ENCODE measurements at places on chromosomes 1 and 21.

- no peak for DNase-seq
Measured at GRCh38 chr1:208909011-208909984, 665.1 kb upstream of the PLXNA2 start.

- peak; percentile 53 for DNase-seq
Measured at GRCh38 chr1:32703479-32704291, 1.1 kb upstream of the SYNC start.

GRCh38 chr1:175193527-175193910, 943 bp upstream of the KIAA0040 start:
- no peak for DNase-seq

GRCh38 chr21:45971616-45972352, 9.8 kb upstream of the COL6A1 start:
- DNase-seq: no peak

- no peak for DNase-seq
Measured at GRCh38 chr1:245810789-245811337, 656.1 kb downstream of the KIF26B start.

DNA sequence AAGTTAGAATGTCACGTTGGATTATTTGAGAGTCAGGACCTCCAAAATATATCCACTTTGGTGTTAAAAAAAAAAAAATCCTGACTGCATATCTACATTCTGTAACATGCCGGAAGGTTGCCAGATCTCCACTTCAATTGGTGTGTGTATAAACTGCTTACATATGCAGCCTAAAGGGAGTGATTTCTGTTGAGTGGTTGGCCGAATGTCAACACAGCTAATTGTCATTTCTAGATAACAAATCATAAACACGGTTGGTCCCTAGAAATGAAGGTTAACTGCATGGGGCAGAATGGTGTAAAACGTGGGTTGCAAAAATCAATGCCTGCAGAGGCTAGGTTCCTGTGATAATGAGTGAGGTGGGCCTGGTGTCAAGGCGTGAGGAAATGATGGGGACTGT, 15.0 kb upstream of the ROR1 start:
- DNase-seq: no peak

GRCh38 chr1:219581766-219582165, 31.1 kb downstream of the ZC3H11B start:
- no peak for DNase-seq

DNA sequence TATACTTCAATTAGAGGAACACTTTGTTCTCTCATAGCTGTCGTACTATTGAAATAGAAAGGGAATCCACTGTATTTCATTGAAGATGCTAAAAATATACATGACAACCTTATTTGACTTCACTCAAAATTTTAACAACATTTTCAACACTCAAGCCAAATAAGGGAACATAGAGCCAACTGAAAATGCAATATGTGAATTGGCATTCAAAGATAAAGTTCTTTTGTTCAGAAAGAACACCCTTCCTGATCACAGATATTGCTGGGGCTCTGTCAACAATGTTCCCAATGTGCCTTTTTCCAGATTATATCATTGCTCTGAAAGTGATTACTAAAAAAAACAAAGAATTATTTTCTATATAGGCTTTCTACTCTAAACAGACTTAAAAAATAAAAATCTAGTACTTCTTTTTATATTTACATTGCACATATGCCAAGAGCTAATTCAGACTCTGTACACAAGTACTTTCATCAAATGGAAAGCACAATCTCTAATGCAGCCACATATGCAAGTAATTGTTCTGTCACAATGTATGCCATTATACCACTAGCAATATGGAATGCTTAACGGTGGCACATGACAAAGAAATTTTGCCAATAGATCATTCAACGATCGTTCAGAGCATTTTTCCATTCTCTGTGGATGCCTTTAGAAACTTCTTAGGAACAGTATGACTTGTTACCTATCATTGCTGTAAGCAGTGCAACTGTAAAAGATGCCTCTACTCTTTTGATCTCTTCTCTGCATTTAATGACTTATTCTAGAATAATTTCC, 171.0 kb downstream of the EIF4G3 start:
- DNase-seq: no peak

DNA sequence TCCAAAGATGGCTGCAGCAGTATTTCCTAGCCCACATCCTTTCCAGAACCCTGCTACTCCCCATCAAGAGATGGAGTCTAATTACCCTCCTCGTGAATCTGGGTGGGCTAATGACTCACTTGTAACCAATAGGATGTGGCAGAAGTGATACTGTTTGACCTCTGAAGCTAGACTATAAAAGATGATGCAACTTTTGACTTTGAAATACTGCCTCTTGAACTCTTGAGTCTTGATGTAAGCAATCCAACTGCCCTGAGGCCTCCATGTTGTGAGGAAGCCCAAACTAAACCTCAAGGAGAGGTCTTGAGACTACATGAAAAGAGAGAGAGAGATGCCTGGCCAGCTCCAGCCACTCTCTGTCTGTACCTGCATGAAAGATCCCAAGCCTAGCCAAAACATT, 29.5 kb downstream of the LMO4 start:
- no peak for DNase-seq

- no peak for DNase-seq
Measured at GRCh38 chr1:181033128-181033798, 520 bp upstream of the MR1 start.

DNA sequence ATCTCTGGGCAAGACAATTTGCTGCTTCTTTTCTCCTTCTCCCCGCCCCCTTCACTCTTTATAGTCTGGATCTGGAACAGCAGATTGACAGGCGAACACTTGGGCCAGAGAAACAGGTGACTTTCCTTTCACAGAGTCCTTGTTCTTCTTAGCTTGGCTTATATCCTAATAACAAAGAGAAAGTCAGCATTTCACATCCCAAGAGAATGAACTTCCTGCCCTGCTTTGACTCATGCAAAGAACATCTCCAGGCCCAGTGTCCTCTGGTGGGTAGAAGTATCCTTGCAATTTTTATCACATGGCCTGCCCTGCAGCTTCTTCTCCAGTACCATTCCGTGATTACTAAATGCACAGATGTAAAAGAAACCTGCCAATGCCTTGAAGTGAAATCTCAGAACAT, 764.4 kb downstream of the ADGRL2 start:
- no peak for DNase-seq

DNA sequence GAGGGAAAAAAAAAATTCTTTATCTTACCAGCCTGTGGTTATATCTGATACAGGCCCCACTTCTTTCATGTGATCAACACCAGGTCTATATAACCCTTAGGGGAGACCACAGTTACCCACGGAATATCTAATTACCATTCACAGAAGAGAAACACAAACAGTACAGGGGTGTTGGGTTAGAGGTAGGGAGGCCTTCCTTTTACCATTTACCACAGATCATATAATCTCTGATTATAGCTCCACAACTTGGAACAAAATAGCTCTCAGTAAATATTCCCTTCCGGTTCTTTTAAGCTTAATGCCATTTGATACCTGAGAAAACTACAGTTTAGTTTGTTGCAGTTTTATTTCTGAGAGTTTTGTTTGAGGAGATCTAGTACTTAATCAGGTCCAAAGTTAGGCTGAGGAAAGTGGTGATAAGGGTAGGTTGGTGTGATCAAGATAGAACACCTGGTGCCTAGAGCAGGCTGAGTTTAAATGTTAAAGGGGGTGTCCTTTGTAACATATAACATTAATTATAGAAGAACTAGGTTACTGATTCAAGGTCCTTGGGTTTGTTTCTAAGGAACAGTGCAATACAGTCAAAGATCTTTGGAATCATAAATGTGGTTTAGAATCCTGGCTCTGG, 14.1 kb downstream of the EPB41 start:
- no peak for DNase-seq

DNA sequence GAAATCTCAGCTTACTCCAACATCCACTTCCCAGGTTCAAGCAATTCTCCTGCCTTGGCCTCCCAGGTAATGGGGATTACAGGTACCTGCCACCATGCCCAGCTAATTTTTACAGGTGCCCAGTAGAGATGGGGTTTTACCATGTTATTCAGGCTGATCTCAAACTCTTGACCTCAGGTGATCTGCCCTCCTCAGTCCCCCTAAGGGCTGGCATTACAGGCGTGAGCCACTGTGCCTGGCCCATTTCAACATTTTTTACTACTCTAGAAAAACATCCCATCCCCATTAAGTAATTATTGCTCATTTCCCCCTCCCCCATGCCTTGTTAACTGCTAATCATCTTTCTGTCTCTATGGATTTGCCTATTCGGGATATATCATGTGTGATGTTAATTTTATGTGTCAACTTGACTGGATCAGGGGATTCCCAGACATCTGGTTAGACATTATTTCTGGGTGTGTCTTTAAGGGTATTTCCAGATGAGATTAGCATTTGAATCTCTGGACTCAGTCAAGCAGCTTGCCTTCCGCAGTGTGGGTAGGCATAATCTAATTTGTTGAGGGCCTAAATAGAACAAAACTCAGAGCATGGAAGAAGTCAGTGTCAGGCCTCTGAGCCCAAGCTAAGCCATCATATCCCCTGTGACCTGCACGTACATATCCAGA, 33.0 kb upstream of the ZBTB8B start:
- DNase-seq: no peak

DNA sequence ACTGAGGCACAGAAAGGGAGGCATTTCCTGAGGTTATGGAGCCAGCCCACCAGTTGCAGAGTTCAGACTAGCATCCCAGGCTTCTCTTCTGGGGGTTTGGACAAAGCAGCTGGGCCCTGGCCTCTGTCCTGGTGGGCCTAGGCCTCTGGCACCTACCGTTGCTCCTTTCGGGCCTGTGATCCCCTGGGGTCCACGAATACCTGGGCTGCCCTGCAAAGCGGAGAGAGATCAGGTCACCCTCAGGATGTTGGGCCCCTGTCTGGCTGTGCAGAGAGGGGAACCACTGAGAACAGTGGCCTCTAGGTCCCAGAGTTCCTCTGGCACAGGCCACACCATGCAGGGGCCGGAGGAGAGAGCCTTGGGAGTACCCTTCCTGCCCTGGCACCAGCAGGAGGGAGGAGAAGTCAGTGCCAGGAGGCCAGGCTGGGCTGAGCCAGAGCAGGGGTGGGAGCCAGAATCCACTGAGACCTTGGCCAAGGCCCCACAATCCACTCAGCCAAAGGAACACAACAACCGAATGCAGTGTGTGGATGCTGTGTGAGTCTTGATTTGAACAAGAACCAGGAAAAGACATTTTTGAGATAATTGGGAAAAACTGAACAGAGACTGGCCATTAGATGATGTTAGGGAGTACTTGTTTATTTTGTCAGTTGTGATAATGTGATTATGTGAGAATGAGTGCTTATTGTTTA, 8.9 kb downstream of the COL9A2 start:
- no peak for DNase-seq

DNA sequence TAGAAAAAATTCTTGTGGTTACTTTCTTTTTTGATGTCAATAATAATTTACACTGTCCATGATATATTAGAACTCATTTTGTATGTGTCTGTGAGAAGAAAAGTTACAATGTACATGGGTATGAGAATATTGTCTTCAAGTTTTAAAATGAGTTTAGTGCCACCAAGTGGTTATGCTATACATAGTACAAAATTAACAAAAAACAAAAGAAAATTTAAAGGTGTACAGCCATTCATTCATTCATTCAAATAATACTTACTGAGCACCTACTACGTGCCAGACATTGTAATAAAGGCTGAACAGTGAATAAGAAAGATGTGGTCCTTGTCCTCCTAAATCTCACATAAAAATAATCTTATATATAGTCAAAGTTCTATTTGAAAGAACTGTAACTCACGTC, 27.7 kb downstream of the UCHL5 start:
- no peak for DNase-seq

- no peak for DNase-seq
Measured at GRCh38 chr1:153860285-153860684, 62.5 kb downstream of the GATAD2B start.

GRCh38 chr1:233295975-233296322, 424 bp upstream of the PCNX2 start:
- no peak for DNase-seq

GRCh38 chr21:15772654-15773053, 42.9 kb downstream of the USP25 start:
- DNase-seq: no peak

- DNase-seq: no peak
Measured at GRCh38 chr21:43348801-43349261, 78.1 kb downstream of the SIK1 start.

GRCh38 chr1:165162671-165163241, 193.8 kb downstream of the LMX1A start:
- DNase-seq: no peak

GRCh38 chr1:194167956-194168640, 981.7 kb upstream of the B3GALT2 start:
- DNase-seq: no peak

- DNase-seq: no peak
Measured at GRCh38 chr21:40678681-40679284, 168.2 kb downstream of the DSCAM start.

DNA sequence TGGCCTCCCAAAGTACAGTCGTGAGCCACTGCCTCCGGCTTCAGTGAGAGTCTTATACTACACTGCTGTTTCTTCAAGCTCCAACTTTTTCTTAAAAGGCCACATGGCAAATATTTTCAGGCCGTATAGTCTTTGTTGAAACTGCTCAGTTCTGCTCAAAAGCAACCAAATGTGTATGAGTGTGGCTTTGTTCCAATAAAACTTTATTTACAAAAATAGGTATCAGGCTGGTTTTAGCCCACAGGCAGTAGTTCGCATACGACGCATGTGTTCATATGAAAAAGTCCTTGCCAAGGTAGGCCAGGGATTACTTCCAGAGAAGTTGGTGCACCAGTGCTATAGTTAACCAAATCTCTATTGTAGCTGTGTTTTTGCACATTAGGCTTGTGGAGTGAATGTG, 6.2 kb downstream of the PLEKHM2 start:
- no peak for DNase-seq

DNA sequence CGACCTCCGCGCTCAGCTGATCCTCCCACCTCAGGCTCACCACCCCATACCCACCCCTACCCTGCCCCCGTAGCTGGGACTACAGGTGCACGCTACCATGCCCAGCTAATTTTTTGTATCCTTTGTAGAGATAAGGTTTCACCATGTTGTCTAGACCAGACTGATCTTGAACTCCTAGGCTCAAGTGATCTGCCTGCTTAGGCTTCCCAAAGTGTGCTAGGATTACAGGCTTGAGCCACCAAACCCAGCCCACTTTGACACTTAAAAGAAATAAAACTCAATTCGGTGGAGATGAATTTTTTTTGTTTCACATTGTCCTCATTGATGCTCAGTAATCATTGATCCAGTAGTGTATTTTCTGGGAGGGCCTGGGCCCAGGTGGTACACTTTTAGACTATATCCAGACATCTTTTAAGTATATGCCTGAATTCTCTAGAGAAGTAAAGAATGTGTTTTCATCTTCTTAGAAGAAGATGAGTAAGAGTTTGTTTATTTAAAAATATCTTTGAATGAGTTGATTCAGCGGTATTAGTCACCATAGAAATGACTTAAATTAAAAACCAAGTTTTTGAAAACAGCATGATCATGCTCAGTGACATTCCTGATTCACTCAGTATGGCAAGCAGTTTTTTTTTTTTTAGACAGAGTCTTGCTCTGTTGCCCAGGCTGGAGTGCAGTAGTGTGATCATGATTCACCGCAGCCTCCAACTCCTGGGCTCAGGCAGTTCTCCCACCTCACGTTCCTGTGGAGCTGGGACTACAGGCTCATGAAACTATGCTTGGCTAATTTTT, 57.8 kb downstream of the EPB41 start:
- DNase-seq: no peak

Measured in thoracic aorta (tissue), 2 donors.